ENCODE measurements at places on chromosomes 2 and 18. TPM values are rescaled to one million over a fixed set of nuclear protein-coding genes. Genes with fewer than 3 reads are reported as not detected.

Gene RESP18
- total RNA-seq = not detected

DNA sequence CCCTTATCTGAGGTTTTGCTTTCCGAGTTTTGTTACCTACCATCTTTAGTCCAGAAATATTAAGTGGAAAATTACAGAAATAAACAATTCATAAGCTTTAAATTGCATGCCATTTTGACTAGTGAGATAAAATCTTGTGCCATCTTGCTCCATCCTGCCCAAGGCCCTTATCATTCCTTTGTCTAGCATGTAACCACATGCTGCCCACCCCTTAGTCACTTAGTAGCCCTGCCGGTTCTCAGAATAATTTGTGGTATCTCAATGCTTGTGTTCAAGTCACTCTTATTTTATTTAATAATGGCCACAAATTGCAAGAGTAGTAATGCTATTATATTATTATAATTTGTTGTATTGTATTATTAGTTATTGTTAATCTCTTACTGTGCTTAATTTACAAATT, 36.8 kb upstream of the VPS54 start:
- DNase-seq = no peak

Gene PCARE
- not detected for total RNA-seq

- no peak for DNase-seq
Observed at GRCh38 chr18:40692871-40693270, 1262.2 kb upstream of the PIK3C3 start.

DNA sequence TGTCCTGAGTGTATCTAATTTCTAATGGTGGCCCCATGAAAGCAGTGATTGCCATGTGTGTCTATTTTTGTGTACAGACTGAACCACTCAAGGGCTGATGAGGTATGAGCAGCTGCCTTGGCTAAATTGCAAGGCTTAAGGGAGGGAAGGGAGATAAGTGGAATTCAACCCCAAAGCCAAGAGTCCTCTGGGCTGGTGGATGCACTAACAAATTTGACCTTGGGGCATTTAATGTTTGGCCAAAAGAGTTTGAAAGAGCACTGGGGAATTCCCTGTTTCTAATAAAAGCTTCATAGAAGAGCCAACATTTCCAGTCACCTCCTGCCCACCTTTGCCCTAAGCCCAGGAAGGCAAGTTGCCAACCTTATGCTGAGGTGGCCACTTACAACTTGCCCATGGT, 172.1 kb downstream of the SETBP1 start:
- DNase-seq = no peak

GRCh38 chr18:74840492-74841167, 243.0 kb downstream of the ZNF407 start:
- DNase-seq = no peak

- no peak for DNase-seq
Observed at GRCh38 chr18:45008694-45009413, 328.2 kb downstream of the SETBP1 start.
